ENCODE measurements at places on chromosomes 1 and 21.

DNA sequence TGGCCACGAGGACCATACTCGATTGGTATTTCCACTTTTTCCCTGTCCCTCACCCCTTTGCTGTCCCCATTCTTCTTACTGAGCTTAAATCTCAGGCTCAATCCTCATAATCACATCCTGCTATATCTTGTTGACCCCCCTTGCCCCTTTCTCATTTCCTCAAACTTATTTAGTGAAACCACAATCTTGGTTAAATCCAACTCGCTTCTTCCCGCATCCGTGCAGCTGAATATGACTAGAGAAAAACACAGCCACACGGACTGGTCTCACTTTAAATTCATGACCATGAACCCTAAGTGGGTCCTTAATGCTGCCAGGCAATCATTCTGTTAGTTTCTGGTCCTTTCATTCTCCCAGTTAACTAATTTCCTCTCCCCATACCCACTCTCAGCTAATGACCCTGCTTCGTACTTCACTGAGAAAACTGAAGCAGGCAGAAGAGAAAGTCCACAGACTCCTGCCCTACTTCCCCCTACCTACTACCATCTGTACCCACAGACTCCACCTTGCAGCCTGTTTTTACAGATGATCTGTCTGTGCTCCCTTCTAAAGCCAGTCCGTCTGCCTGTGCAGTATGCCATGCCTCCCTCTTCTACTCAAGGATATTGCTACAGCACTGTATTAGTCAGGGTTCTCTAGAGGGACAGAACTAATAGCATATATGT, 96.8 kb upstream of the LMO4 start:
- no peak for DNase-seq

- DNase-seq, result no peak
Measured at GRCh38 chr1:224358237-224358636, 1.6 kb downstream of the CNIH4 start.

DNA sequence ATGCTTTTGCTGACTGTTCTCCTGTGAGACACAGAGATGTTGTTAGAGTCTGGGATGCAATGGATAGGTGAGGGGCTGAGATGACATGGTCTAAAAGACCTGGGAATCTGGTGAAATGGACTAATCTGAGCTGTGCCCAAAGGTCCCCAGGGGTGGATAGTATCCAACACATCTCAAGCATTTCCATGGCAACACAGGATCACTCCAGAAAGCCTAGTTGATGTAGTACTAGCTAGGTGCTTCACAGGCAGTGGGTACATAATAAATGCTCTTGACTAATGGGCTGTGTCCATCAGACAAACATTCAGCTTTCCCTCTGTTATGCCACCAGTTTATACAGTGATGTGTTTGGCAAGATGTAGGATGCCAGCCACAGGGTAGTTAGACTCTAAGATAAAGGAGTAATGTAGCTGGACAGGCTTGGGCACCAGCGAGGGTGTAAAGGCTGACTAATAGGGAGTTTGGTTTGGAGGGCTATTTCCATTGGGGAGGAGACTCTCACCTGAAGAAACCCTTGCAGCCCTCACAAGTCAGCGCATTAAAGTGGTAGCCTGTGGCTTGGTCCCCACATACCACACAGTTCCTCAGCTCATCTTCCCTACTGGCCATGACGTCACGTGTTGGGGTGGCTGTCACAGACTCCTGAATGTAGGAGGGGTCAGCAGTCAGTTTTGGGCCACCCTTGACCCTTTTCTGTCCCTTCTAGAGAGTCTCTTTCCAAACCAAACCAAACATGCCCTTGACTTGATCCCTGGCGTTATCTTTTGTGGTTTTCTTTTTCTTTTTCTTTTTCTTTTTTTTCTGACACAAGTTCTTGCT, 1.8 kb downstream of the NR1I3 start:
- DNase-seq, result no peak

- no peak for DNase-seq
Measured at GRCh38 chr1:15288173-15288926, 41.3 kb downstream of the FHAD1 start.

- DNase-seq, result no peak
Measured at GRCh38 chr1:108190686-108191416, 9.3 kb downstream of the SLC25A24 start.

- no peak for DNase-seq
Measured at GRCh38 chr1:226060427-226060826, 2.1 kb upstream of the H3-3A start.

- no peak for DNase-seq
Measured at GRCh38 chr1:57112148-57112547, 146.3 kb upstream of the C8B start.

GRCh38 chr1:54117815-54118563, 34.8 kb downstream of the CDCP2 start:
- no peak for DNase-seq

Measured in cerebellar nuclear complex (tissue), 1 donor.